Mesendoderm (in vitro differentiated cells): ENCODE measurements at places on chromosomes 3 and 15.

- peak; percentile 21 for DNase-seq
These were observed 60.9 kb downstream of the STRIT1 start for GRCh38 chr3:155232605-155233004.

- no peak for DNase-seq
These were observed 19.5 kb upstream of the CDCP1 start for GRCh38 chr3:45165497-45166283.

DNA sequence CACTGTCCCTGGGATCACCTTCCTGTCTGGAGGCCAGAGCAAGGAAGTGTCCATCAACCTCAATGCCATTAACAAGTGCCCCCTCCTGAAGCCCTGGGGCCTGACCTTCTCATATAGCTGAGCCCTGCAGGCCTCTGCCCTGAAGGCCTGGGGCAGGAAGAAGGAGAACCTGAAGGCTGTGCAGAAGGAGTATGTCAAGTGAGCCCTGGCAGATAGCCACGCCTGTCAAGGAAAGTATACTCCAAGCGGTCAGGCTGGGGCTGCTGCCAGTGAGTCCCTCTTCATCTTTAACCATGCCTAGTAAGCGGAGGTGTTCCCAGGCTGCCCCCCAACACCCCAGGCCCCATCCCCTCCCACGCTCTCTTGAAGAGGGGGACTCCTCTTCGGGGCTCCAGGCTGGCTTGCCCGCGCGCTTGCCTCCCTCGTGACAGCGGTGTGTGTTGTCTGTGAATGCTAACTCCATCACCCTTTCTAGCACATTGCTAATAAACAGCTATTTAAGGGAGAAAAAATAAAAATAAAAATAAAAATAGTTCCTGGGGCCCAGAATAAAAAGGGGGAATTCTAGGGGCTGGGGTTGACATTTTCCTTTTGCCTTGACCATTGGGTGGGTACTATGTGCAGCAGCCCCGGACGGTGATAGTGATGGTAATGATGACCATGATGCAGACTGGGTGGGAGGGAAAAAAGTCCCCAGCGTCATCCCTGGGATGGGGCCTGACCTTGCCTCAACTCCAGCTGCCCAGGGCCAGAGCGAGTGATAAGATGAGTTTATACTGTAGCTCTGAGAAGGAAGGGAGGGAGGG lies 3.3 kb upstream of the ALAS1 start:
- no peak for DNase-seq

DNA sequence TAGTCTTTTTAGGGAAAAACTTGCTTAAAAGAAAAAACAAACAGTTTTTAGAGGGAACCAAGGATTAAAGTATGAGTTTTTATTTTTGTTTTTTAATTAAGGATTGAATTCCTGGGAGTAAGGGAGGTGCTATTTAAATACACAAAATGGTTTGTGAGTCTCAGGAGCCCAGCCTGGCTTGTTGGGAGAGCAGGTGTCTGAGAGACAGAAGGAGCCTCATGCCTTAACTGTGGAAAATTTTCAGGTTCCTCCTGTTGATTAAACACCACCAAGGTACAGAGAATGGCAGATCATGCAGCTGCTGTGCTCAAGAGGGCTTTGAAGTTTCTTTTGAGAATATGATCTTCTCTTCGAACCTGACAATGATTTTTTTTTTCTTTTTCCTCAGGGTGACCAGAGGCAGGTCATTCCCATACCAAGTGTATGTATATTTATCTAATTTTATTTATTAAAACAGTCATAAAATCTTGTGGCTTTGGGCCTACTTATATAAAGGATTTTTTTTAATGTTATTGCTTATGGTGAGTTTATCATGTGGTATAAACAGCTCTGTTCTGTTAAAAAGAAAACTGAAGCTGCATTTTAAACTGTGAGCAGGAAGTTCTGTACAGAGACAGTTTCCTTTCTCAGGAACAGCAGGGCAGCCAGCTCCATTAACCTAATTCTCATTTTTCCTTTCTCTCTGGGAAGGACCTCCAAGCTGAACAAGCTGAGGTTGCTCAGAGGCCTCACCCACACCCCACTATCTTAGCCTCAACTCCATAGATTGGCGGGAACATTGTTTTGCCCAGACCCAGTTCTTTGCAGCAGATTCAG lies 33.7 kb upstream of the VILL start:
- DNase-seq = no peak

DNA sequence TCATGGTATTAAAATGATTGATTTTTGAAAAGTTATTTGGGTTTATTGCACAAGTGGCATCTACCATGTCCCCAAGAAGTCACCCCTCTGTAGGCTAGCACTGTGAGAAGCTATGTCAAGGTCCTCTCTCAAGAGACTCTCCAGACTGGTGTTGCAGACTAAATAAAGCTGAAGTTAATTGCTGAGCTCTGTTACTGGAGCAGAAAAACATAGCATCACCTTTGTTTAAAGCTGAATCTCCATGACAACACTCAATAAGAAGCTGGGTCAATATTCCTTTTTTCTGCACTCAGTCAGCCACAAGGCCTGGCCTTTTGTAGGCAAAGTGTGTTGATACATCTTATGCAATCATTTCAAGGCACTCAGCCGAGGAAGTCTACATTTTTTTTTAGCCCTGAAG lies 806.6 kb upstream of the LMCD1 start:
- peak; percentile 28 for DNase-seq

GRCh38 chr15:97817276-97817890 lies 143.1 kb upstream of the ARRDC4 start:
- DNase-seq = peak; percentile 7

- DNase-seq = no peak
These were observed 239.1 kb downstream of the MCTP2 start for GRCh38 chr15:94470492-94470891.

GRCh38 chr15:78895471-78895870 lies 22.8 kb downstream of the MORF4L1 start:
- DNase-seq = no peak

- DNase-seq = peak; percentile 78
These were observed 93.1 kb downstream of the STAG1 start for GRCh38 chr3:136658946-136659682.

DNA sequence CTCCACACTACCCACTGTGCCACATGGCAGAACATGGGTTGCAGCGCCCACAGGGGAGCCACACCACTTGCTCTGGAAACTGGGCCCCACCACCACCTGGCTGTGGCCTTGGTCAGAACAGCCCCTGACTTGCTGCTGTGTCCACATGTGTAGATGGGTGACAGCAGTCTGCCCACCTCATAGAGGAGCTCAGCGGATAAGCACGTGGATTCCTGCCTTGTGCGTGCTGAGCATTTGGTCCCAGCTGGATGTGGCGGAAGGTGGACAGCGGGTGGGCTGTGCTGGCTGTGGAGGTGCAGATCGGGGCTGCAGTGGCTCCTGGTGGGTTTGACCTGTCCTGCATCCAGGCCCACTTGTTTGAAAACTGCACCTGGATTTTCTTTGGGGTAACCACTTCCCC lies 6.0 kb upstream of the PLXNA1 start:
- no peak for DNase-seq

DNA sequence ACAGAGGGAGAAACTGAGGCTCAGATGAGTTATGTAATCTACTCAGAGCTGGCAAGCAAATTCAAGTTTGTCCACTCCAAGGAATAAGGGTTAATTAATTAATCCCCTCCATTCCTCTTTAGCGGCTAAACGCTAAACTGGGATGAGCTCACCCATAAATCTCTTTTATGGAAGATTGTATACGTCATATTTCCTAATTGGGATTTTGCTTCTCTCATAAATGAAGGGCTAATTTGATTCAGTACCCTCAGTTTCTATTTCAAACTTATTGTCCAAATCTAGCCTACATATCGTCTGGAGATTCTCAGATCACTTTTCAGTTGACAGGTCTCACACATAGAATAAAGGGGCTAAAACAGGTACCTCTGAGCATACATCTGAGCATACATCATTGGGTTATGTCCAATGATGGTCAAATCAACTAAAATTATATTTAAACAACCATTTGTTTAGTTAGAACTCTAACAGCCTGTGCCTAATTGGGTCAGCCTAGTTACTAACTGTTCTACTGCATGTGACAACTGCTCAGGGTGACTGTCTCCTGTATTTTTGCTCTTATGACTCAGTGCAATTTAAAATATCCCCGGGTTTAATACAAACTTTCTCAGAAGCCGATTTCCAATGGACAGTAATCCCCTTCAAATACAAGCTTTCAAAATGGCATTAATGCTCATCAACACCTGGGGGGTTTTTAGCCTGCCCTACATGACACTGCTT lies 57.6 kb upstream of the PLXND1 start:
- no peak for DNase-seq

- DNase-seq = no peak
These were observed 98.5 kb upstream of the TSC22D2 start for GRCh38 chr3:150309557-150309956.

GRCh38 chr3:186178412-186178811 lies 69.5 kb upstream of the ETV5 start:
- no peak for DNase-seq

DNA sequence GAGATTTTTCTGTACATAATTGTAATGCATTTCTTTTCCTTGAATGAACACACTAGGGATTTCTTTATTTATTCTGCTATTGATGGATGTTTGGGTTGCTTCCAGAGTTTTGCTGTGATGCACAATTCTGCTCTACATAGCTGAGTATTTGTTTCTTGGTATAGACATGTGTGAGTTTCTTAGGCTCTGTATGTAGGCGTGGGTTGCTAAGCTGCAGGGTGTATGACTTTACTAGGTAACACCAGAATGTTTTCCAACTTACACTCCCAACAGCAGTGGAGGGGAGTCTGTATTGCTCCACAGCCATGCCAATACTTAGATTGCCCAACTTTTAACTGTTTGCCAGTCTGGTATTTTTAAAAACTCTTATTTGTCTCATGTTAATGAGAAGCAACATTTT lies 155.5 kb upstream of the TNIK start:
- no peak for DNase-seq

GRCh38 chr15:65048241-65048640 lies 3.1 kb downstream of the SLC51B start:
- no peak for DNase-seq

DNA sequence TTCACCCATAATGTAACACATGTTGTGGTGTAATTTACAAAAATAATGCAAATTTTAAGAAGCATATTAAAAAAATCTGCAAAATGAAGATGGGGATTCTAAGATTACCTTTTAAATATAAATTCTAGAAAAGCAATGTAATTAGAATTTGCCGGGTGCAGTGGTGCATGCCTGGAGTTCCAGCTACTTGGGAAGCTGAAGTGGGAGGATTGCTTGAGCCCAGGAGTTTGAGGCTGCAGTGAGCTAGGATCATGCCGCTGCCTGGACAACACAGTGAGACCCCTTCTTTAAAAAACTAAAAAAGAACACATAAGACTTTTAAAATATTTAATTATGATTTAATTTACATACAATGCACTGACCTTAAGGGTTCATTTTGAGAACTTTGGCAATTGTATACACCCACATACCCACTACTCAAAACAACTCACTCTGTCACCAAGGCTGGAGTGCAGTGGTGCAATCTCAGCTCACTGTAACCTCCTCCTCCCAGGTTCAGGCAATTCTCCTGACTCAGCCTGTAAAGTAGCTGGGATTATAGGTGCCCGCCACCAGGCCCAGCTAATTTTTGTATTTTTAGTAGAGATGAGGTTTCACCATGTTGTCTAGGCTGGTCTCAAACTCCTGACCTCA lies 134.0 kb upstream of the TBL1XR1 start:
- no peak for DNase-seq

GRCh38 chr3:47652142-47652541 lies 73.5 kb upstream of the CSPG5 start:
- DNase-seq = no peak

DNA sequence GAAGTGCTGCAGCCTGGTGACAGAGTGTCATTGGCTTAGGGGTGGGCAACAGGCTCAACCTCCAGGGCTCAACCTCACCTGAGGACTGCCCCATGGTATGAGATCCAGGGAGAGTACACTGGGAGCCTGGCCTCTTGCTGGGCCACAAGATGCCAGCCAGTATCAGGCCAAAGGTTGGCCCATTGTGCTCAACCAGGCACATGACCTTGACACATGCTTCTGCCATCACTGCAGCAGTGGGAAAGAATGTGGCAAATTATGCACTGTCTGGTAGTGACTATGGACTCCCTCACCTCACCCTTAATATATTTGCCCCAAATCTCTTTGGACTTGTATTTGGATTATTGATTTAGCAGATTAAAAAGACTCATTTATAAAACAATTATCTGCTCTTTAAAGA lies 233.9 kb upstream of the GOLGA6L4 start:
- no peak for DNase-seq

DNA sequence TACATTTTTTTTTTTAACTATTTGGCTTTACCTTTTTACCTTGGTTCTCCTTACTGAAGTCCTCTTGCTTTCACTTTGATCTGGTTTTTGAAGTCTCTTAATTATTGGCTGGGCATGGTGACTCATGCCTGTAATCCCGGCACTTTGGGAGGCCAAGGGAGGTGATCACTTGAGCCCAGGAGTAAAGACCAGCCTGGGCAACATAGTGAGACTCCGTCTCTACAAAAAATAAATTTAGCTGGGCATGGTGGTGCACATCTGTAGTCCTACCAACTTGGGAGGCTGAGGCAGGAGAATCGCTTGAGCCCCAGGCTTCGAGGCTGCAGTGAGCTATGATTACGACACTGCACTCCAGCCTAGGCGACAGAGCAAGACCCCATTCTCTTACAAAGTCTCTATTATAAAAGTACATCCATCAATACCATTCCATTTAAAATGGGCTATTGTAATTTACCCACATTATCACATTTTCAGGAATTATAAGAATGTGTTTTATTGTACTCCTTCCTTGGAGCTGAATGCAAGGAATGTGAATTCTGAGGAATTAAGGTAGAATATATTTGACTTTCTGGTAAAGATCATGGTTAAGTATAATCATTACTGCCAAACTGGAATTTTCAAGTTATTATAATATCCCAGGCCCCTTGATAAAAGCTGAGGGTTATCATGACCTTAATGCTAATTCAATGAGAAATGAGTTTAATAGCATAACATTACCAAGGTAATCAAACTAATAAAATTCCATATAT lies 49.0 kb downstream of the MSL2 start:
- DNase-seq = no peak

- no peak for DNase-seq
These were observed 578.9 kb downstream of the RBMS3 start for GRCh38 chr3:29859726-29860270.

GRCh38 chr3:47469616-47470015 lies 6.1 kb downstream of the SCAP start:
- DNase-seq = no peak

DNA sequence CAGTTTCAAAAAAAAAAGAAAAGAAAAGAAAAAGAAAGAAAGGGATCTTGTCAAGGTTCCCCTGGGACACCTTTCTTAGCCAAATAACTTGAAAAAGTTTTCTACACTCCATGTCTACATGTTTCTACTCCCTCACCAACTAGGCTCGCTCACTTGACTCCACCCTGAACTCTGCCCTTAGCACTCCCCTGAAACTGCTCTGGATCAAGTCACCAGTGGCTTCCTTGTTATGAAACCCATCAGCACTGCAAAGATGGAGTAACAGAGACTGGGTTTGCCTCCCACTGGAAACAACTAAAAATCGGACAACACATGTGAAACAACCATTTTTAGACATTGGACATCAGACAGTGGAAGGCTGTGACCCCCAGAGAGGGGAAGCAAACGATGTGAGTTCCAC lies 36.8 kb downstream of the TMEM40 start:
- no peak for DNase-seq
